ENCODE measurements at places on chromosomes 6 and 20.
A peak's percentile ranks its signal among the peaks of the same experiment; 100 is the strongest.

DNA sequence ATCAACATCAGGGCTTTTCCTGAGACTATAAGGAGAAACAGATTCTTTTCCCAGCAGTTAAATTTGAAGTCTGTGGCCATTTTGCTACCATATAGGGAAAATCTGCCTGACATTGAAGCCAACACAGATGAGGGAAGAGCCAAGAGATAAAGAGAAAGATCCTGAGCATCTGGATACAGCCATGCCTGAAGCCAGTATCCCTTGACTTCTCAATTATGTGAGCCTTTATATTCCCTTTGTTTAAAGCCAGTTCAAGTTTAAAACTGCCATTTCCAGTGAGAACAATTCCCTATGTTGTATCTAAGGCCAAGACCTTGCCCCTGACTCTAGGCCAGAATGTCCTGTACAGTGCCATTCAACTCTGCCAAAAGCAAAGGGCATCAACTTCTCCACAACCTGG, 3.8 kb upstream of the NRSN2 start:
- no peak for DNase-seq

DNA sequence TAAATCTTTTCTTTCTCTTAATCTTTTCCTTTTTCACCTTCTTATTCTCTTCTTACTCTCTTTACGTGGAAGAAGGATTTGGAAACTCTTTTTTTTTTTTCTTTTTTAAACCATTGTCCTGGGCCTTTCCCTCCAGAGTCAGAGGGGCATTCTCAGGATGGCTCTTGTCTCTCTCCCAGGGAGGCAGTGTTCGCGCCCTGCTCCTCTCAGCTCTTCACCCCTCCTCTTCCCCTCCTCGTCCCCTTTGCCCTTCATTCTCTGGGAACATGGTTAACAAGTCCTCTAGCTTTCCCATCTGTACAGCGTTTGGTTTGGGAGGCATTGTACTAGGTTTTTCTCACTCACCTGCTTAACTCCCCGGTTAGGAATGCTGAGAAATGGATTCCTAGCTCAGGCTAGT, 52.0 kb upstream of the TFB1M start:
- no peak for DNase-seq

- DNase-seq: peak; percentile 55
These were observed 7.3 kb downstream of the VWA7 start for GRCh38 chr6:31769684-31770371.

GRCh38 chr6:43506171-43506570, 4.0 kb downstream of the LRRC73 start:
- DNase-seq: no peak

DNA sequence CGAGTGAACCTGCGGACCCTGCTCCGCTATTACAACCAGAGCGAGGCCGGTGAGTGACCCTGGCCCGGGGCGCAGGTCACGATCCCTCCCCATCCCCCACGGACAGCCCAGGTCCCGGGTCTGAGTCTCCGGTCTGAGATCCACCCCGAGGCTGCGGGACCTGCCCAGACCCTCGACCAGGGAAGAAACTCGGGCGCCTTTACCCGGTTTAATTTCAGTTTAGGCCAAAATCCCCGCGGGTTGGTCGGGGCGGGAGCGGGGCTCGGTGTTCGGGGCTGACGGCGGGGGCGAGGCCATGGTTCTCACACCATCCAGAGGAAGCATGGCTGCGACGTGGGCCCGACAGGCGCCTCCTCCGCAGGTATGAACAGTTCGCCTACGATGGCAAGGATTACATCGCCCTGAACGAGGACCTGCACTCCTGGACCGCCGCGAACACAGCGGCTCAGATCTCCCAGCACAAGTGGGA, 46.9 kb upstream of the TRIM26 start:
- DNase-seq: no peak

DNA sequence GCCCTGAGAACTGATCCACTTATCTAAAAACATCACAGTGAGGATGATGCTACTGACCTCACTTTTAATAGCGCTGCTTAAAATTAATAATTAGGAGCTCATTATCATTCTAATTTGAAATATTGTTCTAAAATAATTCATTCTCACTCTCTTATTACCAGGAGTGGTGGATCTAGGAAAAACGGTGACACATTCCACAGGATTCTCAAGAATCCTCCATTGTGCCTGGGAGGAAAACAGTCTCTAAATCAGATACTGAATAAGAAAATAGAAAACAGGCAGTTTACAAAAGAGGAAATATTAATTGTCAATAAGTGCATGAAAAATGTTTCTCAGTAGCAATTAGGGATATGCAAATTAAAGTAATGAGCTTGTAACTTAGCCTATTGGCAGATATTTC, 187.4 kb downstream of the TENT5A start:
- DNase-seq: peak; percentile 17

DNA sequence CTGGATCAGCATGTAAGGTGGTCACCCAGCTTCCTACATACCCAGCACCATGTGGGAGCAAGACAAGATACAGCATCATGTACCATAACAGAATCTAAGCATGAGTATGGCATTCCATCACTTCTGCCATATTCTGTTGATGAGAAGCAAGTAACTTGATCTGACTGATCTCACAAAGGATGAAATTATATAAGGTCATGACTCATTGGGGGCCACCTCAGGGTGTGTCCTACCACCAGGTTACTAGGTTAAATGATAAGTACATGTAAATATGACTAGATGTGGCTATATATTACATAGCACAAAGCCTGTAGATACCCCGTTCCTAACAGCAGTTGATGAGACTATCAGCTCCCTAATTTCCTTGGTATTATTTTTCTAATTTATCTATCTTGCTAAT, 213.1 kb downstream of the DOK5 start:
- DNase-seq: no peak

GRCh38 chr6:21560249-21560648, 33.3 kb upstream of the SOX4 start:
- DNase-seq: no peak

GRCh38 chr6:138682704-138683527, 90.7 kb upstream of the CCDC28A start:
- DNase-seq: peak; percentile 90

DNA sequence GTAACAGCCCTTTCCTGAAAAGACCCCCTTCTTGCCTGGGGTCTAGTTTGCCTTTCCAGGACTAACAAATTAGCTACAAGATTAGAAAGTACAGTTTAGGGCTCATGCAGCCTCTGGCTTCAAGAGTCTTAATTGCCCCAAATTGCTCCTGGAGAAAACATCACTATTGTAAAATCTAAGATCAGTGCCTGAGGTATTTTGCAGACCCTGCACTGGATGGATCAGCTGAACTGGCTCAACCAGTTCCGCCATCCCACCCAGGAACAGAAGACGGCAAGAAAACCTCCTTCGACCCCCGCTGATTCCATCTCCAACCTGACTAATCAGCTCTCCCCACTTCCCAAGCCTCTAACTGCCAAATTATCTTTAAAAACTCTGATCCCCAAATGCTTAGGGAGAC, 236.5 kb upstream of the KCNG1 start:
- DNase-seq: no peak

DNA sequence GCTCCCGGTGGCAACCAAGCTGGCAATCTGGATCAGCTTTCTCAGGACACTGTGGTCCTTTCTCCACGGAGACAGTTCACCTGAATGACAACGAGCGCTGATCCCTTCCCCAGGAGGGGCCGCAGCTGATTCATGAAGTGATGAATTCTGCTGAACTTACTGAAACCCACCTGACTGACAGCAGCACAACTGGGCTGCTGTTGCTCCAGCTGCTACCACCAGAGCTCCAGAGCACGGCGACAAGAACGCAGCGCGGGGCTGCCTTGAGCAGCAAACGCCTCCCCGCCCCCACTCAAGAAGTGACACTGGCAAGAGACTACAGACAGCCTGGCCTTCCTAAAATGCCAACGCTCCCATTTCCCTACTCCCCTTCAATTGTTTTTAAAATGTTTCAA, 10.0 kb downstream of the PXDC1 start:
- DNase-seq: no peak
